ENCODE measurements at places on chromosomes 7 and 10.
A peak's percentile ranks its signal among the peaks of the same experiment; 100 is the strongest.

DNA sequence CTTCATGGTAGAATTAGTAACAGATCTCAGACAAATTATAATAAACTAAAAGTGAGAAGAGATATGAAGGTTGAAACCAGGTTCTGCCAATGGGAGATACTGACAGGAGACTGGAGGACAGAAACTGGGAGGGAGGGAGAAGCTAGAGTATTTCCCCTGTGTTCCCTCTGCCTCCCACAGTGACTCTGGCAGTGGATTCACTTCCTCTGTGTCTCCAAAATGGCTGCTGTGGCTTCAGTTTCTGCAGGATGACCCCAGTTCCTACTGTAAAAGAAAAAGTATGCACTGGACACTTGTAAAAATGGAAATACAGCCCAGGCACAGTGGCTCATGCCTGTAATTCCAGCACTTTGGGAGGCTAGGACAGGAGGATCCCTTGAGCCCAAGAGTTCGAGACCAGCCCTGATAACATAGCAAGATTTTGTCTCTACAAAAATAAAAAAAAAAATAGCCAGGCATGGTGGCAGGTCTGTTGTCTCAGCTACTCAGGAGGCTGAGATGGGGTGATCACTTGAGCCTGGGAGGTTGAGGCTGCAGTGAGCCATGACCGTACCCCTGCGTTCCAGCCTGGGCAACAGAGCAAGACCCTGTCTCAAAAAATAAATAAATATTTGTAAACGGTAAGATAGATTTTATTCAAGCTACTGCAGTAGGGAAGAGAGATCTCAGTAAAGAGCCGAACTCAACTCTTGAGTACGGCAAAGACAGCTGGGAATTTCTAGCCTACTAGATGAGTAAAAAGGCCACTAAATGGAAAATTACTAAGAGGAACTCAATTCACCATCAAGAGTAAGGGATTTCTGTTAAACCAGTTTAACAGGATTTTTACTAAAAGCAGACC is 156.6 kb upstream of the TRIM24 start:
- no peak for DNase-seq

- no peak for DNase-seq
These were observed 199.7 kb downstream of the MLLT10 start for GRCh38 chr10:21733710-21734109.

GRCh38 chr7:7257899-7258692 is 75.8 kb downstream of the C1GALT1 start:
- DNase-seq, result no peak

DNA sequence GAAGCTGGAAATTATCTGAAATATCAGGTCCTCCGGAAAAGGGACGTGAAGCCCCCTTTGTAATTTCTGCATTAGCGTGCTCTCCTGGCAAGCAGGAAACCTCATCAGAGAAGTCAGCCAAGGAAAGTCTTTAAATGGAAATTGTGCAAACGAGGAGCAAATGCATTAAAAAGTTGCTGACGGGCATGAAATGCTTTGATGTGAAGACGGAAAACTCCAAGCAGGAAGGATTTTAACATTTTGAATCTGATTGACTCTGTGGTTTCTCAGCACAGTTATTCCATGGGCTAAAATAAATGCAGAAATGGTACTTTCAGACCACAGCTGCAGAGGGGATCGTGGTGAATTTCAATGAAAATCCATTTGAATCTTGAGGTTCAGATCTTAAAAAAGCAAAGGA is 167.8 kb downstream of the AHR start:
- DNase-seq, result no peak

DNA sequence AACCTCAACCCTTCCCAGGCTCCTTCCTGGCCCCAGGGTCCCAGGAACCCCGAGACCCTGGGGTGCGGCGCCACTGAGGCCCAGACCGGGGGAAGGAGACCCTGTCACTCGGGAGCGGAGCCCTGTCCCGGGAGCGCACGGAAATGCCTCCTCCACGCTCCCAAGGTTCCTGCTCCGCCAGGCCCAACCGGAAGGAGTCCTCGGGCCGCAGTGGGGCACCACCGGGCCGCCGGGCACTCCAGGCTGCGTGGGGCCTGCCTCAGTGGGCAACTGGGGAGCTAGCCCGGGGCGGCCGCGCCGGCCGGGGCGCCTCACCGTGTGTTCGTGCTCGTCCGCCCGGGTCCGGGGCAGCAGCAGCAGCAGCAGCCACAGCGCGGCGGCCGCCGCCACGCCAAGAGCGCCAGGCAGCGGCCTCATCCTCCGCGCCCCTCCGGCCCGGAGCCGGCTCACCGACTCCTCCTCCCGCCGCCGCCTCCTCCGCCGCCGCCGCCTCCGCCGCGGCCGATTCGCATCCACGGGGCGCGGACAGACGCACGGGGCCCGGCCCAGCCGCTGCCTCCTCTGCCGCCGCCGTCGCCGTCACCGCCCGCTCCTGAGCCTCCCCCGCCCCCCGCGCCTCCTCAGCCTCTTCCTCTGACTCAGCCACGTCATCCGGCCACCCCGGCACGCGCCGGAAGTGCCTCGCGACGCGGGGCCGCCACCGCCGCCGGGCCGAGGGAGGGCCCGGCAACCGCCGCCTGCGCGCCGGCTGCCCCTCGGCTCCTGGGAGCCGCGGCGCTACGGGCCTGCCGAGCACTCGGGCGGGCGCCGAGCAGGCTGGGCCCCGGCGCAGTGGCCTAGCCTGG is at the start of gene TM9SF3:
TM9SF3 (minus strand) TSS at position 594 of the 845 bp plus-strand sequence; CDS start at position 417, 177 bp downstream.
- peak; percentile 95 for DNase-seq

DNA sequence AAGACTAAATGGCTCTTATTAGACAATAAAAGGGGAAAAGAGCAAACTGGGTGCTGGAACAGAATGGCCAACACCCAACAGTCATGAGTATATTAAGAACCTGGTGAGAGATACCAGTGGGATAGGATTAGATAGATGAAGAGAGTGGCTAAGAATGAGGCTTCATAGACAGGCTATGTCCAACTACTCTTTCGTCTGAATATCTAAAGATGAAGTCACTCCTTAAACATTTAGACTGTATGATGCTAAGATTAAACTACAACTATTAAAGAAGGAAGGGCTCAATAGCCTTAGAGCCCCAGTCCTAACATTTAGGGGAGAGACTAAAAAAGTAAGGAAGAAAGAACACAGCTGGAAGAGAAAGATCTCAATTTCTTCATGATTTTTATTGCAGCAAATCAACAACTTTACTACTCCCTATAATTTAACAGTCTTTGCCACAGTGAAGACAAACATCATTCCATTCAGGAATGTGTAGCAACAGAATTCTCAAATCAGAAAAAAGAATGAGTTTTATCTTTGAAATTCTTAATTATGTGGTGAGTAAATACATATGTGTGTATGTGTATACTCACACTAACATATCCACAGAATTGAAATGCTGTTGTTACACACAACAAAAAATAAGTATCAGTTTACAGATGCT is 45.6 kb downstream of the CACNA2D1 start:
- no peak for DNase-seq

- no peak for DNase-seq
These were observed 21.5 kb downstream of the TEX36 start for GRCh38 chr10:125661431-125661940.

GRCh38 chr7:34357068-34357467 is 300.9 kb upstream of the NPSR1 start:
- no peak for DNase-seq

DNA sequence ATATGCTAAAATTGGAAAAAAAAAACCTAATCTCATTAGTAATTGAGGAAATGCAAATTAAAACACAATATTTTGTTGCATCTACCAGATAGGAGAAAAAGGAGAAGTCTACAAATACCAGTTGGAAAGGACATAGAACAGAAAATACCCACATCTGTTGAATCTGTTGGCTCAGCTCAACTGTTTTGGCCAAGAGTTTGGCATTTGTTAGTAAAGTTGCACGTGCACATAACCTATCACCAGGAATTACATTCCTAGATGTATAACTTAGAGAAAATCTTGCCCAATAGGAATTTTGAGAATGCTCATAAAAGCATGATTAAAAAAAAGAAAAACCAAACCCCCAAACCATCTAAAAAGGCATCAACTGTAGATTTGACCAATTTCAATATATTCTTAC is 282.1 kb upstream of the BMPER start:
- DNase-seq, result no peak

DNA sequence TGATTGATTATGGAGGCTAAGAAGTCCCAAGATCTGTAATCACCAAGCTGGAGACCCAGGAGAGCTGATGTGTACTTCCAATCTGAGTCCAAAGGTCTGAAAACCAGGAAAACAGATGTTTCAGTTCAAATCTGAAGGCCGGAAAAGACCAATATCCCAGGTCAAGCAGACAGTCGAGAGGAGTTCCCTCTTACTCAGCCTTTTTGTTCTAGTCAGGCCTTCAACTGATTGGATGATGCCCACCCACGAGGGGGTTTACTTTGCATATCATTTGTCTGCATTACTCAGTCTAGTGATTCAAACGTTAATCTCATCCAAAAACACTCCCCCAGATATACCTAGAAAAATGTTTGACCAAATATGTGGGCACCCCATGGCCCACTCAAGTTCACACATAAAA is 7.4 kb upstream of the ARID5B start:
- no peak for DNase-seq

- DNase-seq, result no peak
These were observed 395.7 kb downstream of the THSD7A start for GRCh38 chr7:11436316-11436715.

- DNase-seq, result no peak
These were observed 10.9 kb downstream of the NPFFR1 start for GRCh38 chr10:70272925-70273316.

GRCh38 chr7:2012981-2013380 is 219.8 kb downstream of the MAD1L1 start:
- no peak for DNase-seq

GRCh38 chr7:126715076-126715475 is 537.7 kb downstream of the GRM8 start:
- no peak for DNase-seq

GRCh38 chr7:4738711-4739527 is 36.5 kb upstream of the AP5Z1 start:
- peak; percentile 76 for DNase-seq

DNA sequence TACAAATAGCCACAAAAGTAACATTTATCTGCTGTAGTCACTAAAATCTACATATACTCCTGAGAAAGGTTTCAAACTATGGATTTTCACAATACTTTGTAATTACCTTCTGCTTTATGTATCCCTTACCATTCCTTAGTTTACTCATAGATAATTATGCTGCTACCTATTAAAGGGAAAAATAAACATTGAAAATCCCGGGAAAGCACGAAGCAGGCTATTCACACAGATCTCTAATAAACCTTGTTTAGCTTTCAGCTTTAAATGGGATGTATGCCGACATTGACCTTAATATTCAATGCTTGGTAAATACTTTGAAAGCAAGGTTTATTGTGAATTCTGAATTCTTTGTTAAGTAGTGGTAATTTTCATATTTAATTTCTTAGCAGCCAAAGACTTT is 58.5 kb upstream of the SMIM30 start:
- no peak for DNase-seq

GRCh38 chr7:14047709-14048399 is 58.4 kb upstream of the ETV1 start:
- no peak for DNase-seq

DNA sequence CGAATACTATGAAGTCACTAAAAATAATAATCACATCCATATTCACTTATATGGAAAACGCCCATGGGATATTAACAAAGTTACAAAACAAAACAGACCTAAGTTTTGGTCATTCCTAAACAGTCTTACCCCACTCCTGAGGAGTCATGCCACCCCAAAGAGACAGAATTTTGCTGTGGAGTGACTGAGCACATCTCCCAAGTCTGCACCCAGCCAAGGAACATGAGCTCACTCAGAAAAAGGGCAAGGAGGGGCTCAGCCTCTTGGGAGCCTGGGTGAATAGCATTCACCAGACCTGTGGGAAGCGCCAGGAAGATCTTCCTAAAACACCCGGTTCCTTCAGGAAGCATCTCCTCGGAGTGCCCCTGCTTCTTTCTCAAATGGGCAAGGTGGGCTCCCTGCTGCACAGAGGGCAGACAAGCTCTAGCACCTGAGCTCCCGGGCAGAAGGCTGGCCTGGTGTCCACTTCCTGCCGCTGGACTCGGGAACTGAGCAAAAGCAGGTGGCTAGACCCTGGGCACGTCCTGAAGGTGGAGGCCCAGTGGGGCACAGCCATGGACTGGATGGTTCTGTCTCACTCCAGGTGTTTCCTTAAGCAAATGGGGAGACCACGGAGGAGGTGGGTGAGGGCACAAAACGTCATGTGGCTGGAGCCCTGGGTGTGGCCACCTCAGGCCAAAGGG is 31.0 kb downstream of the TNS3 start:
- no peak for DNase-seq

DNA sequence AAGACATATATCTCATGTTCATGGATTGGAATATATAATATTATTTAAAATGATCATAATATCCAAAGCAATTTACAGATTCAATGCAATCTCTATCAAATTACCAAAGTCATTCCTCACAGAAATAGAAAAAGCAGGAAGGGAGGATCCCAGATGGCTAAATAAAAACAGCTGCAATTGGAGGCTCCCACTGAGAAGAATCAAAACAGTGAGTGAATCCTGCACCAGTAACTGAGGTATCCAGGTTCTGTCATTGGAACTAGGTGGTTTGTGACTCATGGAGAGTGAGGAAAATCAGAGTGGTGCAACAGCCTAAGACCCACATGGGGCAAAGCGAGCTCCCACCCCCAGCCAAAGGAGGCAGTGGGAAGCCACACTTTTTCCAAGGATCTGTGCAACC is 128.4 kb downstream of the MTERF1 start:
- no peak for DNase-seq

GRCh38 chr10:66273966-66274519 is 651.8 kb upstream of the LRRTM3 start:
- no peak for DNase-seq

DNA sequence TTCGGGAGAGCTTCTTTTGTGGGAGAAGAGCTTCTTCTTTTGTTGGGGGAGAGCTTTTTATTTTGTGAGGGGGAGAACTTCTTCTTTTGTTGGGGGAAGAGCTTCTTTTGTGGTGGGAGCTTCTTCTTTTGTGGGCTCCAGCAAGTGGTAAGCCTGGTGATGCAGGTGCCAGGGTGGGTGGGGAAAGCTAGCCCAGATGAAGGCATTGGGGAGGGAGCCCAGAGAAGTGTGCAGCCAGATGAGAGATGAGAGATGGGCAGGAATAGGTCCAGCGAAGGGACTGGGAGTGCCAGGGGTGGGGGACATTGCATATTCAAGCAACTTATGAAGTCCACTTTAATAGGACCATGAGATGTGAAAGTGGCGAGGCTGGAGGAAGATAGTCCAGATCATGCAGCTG is 9.7 kb downstream of the ADRA2A start:
- no peak for DNase-seq

- peak; percentile 42 for DNase-seq
These were observed 177.8 kb downstream of the NSUN6 start for GRCh38 chr10:18473424-18474117.

- DNase-seq, result peak; percentile 75
These were observed 106.9 kb upstream of the GPR26 start for GRCh38 chr10:123559066-123559822.
